Stimulated activated CD8-positive, alpha-beta memory T cell treated with anti-CD3 and anti-CD28 coated beads, Interleukin-7, amount 100 ng/mL, for 1 hour (primary cell): ENCODE measurements at places on chromosomes 3 and 15.

- no peak for DNase-seq
Measured at GRCh38 chr3:13194285-13195209, 121.3 kb upstream of the IQSEC1 start.

- no peak for DNase-seq
Measured at GRCh38 chr3:98805571-98805970, 42.4 kb downstream of the ST3GAL6 start.

DNA sequence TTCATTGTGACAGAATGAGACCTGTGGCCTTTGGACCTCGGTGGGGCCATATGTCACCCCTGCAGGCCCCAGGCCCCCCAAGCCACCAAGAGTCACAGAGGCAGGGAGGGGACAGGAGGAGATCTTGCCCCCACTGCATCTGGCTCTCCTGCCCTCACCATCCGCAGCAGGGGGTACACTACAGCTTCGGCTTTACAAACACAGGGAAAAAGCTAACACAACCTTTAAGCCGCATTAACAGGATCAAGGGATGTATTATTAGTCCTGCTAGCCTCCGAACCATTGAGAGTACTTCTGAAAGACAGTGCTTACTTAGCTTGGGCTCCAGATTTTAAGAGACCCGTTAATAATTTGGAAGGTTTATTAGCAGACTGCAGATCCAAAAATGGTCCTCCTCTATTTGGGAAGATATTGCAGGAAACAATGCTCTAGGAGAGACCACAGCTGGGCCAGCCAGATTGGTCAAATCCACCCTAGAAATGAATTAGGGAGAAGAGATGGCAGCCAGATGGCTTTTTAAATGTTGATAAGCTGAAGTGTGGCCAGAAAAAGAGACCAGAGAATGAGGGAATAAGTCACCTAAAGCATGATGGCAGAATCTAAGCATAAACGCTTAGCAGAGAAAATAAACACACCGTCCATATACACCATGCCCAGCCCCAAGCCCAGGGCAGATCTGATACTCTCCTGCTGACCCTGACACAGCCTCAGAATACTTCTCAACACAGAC lies 31.5 kb downstream of the SRGAP3 start:
- no peak for DNase-seq

- no peak for DNase-seq
Measured at GRCh38 chr15:85768595-85769168, 26.0 kb downstream of the KLHL25 start.

- no peak for DNase-seq
Measured at GRCh38 chr3:177284383-177284881, 87.2 kb upstream of the TBL1XR1 start.

DNA sequence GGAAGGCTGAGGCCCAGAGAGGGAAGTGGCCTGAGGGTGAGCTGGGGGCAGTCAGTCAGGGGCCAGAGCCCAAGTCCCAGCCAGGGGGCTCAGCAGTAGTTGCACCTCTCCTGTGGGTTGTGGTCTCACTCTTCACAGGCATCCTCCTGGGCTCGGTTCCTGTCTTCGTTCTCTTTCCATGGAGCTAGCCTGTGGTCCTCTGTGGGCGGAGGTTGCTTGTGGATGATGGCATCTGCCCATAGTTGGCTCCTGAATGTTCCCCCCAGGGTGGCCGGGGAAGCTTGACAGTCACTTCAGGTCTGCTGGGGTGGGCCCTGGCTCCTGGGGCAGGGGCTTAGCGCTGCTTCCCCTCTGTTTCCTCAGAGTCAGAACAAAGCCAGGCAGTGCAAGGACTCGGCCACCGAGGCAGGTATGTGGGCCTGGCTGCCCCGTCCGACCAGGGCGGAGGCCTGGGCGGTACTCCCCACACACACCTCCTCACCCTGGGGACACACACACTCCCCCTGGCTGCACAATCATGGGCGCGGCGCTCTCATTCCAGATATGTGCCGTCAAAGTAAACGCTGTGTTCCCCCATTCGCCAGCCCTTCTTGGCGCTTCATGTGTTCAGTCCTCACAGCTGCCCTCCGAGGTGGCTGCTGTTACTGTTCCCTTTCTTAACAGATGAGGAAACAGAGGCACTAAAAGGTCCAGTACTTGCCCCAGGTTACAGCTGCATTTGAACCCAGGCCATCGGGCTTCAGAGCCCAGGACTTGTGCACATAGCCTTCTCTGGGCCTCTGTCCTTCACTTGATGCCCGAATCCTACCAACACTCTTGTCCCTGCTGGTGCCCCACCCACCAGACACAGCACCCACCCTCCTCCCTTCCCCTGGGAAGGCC lies 34.5 kb downstream of the PSTPIP1 start:
- no peak for DNase-seq

- DNase-seq: no peak
Measured at GRCh38 chr15:60419753-60420152, 22.0 kb upstream of the ANXA2 start.

DNA sequence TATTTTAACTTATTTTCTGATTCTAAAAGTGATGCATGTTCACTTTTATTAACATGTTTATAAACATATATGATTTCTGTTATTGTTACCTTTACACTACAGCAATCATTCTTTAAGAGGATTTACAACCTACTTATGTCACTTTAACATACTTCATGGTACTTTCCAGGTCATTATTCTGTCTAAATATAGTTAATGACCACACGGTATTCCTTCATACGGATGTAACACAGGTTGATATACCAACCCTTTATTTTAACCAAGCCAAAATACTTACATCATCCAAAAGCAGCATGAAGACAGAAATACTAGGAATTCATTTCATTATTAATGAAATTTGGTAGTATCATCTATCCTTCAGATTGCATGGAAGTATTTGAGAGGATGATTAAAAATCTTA lies 18.6 kb downstream of the PIK3R4 start:
- DNase-seq: no peak

DNA sequence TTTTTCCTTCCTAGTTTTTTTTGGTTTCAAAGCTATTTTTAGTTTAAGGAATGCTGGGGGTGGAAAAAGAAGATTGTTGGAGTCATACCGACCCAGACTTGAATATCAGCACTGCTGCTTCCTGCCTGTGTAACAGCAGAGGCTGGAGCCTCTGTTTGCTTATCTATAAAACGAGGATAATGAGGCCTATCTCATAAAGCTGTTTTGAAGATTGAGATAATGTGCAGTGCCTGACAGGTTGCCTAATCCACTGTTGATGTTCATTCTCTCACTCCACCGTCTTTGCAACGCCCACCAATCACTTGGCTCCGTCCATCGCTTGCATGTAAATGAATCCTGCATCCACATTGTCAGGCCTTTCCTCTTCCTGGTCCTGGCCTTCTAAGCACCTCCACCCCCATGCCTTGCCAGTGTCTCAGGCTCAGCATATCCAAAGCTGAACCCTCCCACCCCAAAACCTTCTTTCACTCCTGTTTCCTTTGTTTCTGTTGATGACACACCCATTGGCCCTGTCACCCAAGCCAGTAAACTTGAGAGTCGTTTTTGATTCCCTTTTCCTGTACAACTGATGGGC lies 94.9 kb downstream of the MEX3B start:
- no peak for DNase-seq

DNA sequence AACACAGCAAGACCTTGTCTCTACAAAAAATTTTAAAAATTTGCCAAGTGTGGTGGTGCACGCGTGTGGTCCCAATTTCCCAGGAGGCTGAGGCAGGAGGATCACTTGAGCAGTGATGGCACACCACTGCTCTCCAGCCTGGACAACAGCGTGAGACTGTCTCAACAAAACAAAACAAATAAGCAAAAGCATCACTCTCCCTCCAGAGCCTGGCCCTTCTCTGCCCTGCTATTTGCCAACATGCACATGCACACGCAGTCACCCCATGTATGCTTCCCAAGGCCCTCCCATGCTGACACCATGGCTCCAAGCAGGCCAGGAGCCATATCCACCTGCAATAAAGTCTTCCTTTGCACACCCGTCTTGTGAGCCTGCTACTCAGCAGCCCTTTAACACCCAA lies 2.1 kb downstream of the KIF9 start:
- no peak for DNase-seq

DNA sequence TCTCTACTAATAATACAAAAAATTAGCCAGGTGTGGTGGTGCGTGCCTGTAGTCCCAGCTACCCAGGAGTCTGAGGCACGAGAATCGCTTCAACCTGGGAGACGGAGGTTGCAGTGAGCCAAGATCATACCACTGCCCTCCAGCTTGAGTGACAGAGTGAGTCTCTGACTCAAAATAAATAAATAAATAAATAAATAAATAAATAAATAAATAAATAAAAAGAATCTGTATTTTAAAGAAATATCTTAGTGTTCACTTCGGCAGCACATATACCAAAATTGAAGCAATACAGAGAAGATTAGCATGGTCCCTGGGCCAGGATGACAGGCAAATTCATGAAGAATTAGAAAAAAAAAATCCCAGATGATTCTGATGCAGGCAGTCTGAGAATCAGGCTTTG lies 51.9 kb downstream of the ROBO2 start:
- no peak for DNase-seq

DNA sequence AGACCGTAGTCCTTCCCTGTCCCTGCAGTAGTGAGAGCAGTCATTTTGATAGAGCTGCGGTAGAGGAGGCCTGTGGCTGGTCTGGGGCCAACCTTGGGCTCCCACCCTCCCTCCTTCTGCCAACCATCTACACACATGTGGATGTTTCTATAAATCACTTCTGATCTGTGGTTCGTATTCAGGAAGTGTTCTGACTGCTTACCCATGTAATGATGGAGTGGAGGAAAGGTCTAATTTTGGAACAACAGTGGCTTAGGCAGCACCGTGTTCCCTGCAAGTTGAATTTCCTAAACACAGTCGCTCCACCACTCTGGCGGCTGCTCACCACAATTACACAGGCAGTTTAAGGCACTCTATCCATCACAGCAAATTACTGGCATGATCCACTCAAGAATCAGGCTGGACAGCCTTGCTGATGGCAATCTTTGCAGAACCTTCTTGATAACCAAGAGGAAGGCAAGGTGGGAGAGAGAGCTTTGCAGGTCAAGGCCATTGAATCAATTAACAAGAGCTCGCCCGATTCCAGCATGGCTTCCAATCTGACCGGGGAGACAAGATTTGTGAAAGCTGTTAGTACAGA lies 104.7 kb upstream of the VEPH1 start:
- no peak for DNase-seq

- no peak for DNase-seq
Measured at GRCh38 chr3:100150473-100150872, 36.2 kb upstream of the FILIP1L start.

DNA sequence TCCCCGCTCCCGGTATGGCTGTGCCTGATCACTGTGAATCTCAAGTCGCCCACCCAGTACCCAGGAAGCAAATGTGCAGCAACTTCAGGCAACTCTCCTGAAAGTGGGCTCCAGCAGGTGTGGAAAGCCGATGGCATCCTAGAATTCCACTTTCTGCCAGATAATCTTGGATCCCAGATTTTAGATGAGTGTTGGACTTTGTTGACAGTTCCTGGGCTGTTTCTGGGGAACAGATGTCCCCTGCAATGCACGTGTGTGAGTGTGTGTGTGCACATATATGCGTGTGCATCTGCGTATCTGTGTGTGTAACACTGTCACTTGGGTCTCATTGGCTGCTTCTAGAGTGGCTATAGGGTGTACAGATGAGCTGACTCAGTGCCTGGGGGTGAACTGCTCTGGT lies 59.0 kb downstream of the FEM1B start:
- no peak for DNase-seq
